Body of pancreas (tissue), 4 donors: ENCODE measurements at places on chromosomes 12 and 14. TPM values are rescaled to one million over a fixed set of nuclear protein-coding genes. Genes with fewer than 3 reads are reported as not detected.

DNA sequence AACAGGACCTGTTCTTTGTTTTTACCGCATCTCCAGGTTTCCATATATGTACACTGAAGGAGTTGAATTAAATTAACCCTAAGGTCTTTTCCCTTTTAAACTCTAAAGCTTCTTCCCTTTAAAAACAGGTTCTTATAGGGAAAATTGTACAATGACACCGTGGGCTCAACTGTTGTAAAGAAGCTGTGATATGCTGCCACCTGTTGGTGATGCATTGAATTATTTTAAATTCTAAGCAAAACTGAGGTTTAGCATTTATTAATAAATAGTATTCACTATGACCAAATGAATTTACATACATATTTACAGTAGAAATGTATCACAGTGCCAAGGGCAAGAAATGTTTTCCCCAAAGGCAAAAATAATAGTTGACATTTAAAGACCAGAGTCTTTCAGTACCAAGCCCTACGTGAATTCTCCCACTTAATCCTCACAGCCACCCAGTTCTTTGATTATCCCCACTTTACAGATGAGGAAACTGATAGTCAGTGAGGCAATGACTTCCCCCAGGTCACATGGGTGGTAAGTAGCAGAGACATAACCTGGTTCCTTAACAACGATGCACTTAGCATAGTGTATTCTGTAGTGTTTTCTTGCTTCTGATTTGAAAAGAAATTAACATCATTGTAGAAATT is 35.7 kb upstream of the TMEM263 start:
- DNase-seq: peak; percentile 19

DNA sequence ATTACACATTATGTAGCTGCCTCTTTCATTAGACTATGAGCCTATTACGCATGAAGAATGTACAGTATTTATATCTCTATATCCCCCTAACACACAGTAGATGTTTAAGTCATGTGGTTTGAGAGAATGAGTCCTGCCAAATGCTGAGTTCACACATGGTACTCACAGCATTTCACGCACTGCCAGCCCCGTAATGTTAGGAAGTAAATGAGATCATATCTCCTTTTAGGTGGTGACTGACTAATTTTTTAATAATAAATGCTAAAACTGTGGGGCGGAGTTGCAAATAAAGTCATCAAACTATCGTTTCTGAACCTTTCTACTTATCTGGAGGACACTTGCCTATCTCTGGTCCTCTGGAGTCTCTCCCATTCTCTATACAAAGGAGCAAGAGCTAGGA is 343.8 kb downstream of the ADAMTS20 start:
- no peak for DNase-seq

- DNase-seq: no peak
Measured at GRCh38 chr14:95337041-95337595, 17.4 kb upstream of the CLMN start.

DNA sequence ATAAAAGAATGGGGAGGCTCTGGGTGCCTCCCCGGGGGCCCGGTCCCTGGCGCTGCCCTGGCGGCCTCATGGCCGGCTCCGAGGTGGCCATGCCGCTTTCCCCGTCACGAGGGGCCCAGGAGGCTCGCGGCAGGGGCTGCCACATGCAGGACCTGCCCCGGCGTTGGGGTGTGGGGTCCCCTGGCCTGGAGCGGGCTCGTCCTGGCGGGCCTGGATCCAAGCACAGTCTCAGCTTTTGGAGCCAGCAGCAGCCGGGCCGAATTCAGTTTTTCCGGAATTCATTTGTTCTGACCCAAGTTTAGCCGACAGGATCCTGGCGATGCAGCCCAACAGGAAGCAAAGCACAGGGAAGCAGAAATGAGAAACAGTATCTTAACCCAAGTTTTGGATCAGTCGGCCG is 26.4 kb upstream of the AEBP2 start:
- DNase-seq: no peak

Gene HOXC4
- total RNA-seq: not detected

DNA sequence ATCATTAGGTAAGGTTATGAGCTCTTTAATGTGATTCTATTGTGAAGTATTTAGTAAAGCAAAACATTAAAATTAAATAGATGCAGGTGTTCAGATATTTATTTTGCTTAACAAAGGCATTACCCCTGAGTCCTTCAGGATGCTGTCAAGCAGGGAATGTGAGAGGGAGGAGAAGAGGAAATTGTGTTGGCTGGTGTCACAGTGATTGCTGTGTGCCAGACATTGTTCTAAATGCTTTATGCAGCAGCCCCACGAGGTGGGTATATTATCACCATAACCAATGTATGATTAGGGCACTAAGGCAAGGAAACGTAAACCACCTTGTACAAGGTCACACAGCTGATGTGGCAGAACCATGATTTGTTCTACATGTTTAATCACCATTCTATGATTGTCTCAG is 80.1 kb downstream of the STAB2 start:
- no peak for DNase-seq

Gene VDR
- 1.3 TPM for total RNA-seq

DNA sequence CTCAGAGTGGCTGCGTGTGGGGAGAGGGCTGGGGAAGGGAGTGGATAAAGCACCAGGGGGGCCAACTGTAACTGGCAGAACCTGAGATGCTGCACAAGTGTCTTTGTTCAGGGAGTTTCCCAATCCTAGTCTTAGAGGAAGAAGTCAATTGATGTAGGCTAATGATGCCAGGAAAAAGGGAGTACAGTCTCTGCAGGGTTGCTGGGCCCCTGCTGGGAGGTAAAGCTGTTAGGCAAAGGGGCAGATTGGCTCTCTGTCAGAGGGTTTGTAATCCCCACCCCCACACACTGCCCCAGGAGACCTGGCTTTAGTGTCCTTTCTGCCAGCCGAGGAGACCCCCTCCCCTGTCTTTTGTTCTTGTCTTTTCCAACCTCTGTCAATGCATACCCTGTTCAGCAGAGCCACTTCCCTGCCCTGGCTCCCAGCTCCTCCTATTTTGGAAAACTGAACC is 178.4 kb downstream of the KCNA5 start:
- no peak for DNase-seq

DNA sequence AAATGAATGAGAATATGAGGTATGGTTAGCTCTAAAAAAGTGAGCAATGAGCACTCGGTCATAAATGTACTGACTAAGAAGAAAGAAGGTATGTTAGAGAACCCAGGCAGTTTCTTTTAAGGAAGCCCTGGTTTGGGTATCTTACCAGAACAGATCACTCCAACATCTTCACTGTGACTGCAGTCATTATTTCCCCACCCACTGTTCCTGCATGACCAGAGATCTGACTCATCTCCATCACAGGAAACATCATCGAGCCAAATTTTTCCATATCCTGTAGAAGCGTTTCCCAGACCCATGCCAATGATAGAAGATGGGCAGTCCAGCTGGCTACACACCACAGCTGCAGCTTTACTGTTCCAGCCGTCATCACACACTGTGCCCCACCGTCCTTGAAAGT is 48.0 kb downstream of the CD163L1 start:
- no peak for DNase-seq

- no peak for DNase-seq
Measured at GRCh38 chr12:74770552-74770951, 232.9 kb downstream of the ATXN7L3B start.

Gene IAPP
- total RNA-seq: 111 TPM

DNA sequence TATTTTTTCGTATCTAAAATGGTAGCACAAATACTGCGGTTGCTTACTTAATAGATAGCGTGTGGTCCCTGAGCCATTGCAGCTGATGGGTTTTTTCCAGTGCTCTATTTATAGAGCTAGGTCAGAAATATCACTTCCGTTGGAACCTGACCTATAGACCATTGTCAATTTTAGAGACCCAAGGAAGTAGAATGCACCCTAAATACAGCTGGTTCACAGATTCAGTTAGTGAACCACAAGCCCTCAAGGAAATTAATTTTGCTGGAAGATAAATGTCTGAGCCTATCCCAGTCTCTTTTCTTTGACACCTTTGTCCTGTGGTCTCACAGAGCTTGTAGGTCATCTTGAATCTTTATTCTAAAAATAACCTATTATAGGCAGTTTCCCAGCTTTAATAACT is 391.0 kb downstream of the ZFP36L1 start:
- DNase-seq: no peak

Gene HIGD1C
- not detected for total RNA-seq

DNA sequence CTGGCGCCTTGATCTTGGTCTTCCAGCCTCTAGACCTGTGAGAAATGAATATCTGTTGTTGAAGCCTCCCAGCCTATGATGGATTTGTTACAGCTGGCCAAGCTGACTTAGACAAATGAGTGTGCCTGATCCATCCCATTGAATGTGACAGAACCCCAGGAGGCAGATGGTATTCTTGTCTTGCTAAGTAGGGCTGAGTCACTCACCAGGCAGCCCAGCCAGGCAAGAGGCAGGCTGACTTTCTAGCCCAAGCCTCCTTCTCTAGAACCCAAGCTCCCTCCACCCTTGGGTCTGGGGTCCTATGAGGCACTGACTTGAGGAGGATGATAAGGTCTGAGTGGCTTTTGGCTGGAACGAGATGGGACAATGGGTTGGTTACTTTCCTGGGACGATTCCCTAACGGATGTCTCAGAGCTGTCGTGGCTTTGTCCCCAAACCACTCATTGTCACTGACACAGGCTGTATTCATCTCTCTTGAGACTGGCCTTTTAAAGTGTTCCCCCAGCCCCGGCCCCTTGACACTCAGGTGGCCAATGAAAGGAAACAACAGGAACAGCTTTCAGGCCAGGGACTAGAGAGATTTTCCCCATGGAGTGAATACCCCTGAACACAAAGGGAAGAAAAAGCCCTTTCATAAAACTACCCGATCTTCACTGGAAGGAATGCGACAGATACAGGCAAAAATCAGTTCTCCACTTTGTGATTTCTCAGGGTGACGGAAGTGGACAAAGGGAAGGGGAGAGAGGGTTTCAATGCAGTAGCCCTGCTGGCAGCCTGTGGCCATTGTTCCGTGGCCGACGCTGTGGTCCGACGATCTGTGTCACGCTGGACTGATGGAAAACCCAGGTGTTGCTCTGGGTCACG is 264.2 kb downstream of the AACS start:
- no peak for DNase-seq

Gene PTPRR
- 0.78 TPM for total RNA-seq

Gene MYO1H
- total RNA-seq: not detected

GRCh38 chr12:97292588-97292987 is 170.0 kb upstream of the RMST start:
- no peak for DNase-seq

DNA sequence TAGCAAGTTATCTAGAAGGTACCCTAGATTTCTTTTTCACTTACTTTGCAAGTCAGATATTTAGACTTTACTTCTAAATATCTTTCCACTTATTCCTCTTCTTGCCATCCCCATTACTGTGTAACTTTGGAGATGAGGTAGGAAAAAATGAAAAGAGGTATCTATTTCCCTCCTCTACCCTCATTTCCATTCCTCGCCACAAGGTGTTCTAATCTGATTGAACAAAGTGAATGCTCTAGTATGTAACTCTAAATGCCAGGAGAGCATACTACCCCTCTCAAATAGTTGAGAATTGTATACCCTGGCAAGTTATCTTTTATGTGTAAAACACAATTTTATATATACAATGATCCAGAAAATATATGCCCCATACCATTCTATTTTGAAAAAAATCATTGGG is 1.7 kb upstream of the LDHB start:
- no peak for DNase-seq

- no peak for DNase-seq
Measured at GRCh38 chr14:91329486-91330014, 85.0 kb upstream of the GPR68 start.

DNA sequence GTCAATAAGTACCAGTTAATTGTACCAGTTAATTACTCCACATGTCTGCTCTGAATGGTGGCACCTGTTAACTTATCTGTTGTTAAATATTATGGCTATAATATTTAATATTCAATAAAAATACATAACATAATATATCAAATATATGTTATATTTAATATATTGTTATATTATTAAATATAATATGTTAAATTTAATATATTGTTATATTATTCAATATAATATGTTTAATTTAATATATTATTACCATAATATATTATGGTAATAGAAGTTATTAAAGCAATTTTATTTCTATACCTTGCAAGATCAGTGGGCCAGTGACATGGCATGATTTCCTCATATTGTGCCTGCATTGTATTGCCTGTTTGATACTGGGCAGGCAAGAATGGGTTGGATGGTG is 98.4 kb downstream of the TBC1D30 start:
- no peak for DNase-seq

GRCh38 chr14:106129274-106129673 is 602.9 kb downstream of the TMEM121 start:
- DNase-seq: no peak

DNA sequence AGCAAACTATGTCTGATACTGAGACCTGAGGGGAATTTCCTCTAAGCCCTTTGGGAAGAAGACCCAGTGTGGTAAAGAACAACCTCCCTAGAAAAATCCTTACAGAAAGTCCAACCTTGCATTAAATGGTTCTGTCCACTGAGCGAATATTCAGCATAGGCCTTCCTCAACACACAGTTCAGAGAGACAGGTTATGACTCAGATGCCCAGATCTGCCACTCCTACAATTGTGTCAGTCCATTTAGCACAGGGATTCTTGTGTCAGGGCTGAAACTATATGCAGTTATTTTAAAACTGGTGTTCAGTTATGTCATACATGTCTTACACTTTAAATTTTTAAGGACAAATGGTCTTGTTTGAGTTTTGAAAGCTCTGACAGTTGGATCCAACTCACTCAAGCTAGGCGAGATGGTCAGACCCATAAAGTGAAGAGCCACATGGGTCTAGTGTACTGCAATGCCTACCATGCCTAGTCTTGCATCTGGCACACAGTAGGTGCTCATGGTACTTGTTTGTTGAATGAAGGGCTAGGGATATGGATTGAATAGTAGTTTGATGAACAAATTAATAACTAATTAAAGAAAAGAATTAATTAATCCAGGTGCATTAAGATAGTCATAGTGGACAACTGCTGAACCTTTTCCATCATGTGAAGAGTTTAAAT is 207.5 kb upstream of the PWP1 start:
- DNase-seq: no peak

Gene MGAT4C
- 3.1 TPM for total RNA-seq

Gene SMOC1
- 5.3 TPM for total RNA-seq

- no peak for DNase-seq
Measured at GRCh38 chr12:48023386-48023785, 19.1 kb upstream of the COL2A1 start.

DNA sequence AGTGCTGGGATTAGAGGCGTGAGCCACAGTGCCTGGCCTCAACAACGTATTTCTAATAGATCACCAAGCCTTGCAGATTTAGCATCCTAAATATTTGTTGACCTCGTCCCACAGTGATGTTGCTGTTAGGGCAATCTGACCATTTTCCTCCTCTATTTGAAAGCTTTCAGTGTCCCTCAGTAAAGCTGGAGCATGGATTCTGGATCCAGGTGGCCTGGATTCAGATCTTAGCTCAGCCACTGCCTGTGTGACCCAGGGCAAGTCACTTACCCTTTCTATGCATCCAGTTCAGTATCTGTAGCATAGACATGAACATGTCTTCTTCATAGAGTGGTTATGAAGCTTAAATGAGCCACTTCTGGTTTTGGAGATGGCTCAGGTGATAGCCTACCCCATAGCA is 3.9 kb upstream of the HSP90AA1 start:
- DNase-seq: no peak

Gene AGAP2
- 1.0 TPM for total RNA-seq

- DNase-seq: peak; percentile 17
Measured at GRCh38 chr12:26845984-26846383, 13.0 kb upstream of the ITPR2 start.

Gene PTGER2
- total RNA-seq: 2.3 TPM
